ENCODE measurements at places on chromosomes 16 and 17.
A peak's percentile ranks its signal among the peaks of the same experiment; 100 is the strongest.

DNA sequence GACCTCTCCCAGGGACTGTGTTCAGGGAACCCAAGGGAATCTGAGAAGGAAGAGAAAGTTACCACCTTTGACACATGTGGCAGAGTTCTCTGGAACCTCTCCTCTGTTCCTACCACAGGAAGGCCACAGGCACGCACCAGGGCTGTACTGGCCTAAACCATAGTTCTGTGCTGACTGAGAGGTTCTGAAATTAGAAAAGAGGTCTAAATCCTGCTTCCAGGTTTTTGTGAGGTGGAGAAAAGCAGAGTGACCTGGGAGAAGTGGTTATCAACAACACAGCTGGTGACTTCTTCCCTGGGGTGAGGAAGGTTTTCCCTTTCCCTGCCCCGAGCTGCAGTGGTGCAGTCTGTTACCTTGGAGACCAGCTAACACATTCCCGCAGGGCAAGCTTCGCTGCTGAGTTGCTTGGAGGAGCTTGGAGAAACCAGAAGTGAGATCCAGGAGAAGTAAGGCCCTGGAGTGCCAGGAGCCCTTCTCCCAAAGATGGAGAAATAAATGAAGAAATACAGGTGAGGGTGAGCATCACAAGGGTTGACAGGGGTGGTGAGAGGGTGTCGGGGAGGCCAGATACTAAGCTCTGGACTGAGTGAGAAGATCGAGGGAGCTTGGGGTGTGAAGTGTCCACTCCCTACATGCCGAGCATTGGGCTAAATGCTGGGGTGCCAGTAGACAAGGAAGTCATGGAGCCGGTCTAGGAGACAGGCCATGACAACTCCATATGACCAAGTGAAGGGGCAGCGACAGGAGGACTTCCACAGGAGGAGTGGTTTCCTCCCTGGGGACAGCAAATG is at the start of gene VWA3A:
Gene VWA3A, plus strand, starts transcription at position 399 of the 791 bp plus-strand sequence. Its CDS starts 97 bp downstream, at position 496.
- peak; percentile 30 for DNase-seq

DNA sequence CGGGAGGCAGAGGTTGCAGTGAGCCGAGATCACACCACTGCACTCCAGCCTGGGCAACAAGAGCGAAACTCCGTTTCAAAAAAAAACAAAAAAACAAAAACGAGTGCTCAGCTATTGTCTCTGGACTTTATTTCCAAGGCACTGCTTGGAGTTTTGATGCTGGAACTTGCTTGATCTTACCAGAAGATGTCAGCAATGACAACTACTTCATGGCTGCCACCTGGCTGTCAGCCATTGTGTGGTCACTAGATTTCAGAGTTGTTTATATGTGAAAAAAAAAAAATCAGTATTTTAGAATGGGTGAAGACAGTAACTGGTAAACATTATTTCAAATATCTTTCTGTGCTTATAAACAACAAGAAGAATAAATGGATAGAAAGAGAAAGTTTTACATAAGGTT is 26.3 kb upstream of the OR4D1 start:
- no peak for DNase-seq

GRCh38 chr17:76530095-76530723 is 7.3 kb downstream of the CYGB start:
- DNase-seq: no peak

DNA sequence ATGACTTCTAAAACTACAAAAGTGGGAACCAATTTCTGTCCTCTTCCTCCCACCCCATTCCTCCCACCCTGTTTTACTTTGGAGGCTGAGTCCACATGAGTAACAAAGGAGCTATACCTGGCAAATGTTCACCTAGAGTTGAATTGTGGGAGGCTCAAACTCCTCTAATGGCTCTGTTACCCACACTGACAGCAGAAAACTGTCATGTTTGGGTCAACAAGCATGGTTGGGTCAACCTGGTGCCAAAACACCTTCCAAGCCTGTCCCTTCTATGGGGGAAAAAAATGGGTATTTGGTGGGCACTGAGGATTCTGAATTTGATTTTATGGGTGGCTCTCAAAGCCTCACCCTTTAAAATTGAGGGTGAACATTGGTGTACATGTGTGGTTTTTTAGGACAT is 12.0 kb upstream of the HOXB13 start:
- DNase-seq: no peak

- DNase-seq: no peak
Observed at GRCh38 chr17:20800146-20800545, 220.6 kb downstream of the CDRT15L2 start.

- no peak for DNase-seq
Observed at GRCh38 chr17:45914047-45914717, 19.8 kb downstream of the MAPT start.

GRCh38 chr17:13086142-13086769 is 68.4 kb upstream of the ELAC2 start:
- no peak for DNase-seq

- no peak for DNase-seq
Observed at GRCh38 chr17:2023692-2024571, 1.2 kb downstream of the RTN4RL1 start.

DNA sequence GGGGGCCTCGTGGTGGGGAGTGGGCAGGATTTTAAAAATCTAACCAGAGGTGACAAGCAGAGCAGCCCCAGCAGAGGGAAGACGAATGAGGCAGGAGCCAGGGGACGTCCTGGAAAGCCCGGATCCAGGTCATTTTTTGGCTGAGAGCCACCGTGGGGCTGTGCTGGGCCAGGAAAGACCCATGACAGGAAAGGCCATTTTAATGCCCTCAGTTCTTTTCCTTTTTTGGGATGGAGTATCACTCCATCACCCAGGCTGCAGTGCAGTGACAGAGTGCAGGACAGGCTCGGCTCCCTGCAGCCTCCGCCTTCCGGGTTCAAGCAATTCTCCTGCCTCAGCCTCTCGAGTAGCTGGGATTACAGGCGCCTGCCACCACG is 30.5 kb upstream of the JPH3 start:
- no peak for DNase-seq

- no peak for DNase-seq
Observed at GRCh38 chr17:67506966-67507365, 129.9 kb downstream of the PITPNC1 start.

GRCh38 chr16:645852-646678 is 3.1 kb upstream of the WDR90 start:
- no peak for DNase-seq

GRCh38 chr16:82832821-82833220 is 206.1 kb downstream of the CDH13 start:
- DNase-seq: no peak

GRCh38 chr16:4513881-4514280 is 24.7 kb downstream of the CDIP1 start:
- DNase-seq: no peak

- no peak for DNase-seq
Observed at GRCh38 chr16:2981177-2981898, 1.1 kb upstream of the PKMYT1 start.

DNA sequence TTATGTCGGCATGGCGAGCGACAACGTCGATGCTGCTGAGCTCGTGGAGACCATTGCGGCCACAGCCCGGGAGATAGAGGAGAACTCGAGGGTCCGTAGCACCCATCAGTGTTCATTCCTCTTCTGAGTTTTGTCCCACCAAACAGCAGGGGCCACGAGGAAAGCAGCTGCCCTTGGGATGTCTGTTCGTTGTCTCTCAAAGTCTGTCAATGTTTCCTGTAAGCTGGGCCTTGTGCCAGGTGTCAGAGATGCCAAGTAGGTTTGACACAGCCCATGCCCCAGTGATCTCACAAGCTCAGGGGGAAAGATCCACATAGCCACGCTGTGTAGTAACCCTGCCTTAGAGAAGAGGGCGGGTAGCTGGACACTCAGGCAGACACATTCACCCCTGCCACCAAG is 22.6 kb downstream of the NTAN1 start:
- DNase-seq: no peak

DNA sequence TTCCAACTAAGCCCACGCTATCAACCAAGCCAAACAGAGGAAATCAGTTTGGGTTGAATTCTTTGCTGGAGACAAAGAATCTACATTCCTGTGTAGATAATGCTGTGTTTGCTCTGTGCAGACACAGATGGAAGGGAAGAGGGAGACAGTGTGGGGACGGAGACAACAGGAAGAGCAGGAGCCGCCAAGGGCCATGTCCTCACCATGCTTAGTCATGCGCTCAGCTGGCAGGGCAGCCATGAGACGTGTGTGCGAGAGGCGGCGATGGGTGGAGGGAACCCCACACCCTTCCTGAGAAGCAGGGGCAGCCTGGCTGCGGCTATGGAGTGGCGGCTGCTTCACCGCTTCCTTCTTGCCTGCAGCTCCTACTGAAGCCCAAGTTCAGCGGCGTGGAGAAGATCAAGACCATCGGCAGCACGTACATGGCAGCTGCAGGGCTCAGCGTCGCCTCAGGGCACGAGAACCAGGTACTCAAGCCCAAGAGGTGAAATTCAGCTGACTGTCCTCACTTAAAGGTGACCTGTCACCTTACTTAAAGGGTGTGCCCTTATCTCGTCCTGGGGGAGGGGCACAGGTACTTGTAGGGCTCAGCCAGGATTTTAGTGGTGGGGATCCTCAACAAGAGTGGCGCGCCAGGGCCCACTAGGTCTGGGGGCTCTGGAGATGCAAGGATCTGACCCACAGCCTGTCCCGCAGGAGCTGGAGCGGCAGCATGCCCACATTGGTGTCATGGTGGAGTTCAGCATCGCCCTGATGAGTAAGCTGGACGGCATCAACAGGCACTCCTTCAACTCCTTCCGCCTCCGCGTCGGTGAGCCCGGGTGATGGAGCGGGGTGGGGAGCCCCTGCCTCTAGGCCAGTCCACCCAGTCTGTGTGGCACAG is 47.5 kb downstream of the ADCY7 start:
- no peak for DNase-seq

DNA sequence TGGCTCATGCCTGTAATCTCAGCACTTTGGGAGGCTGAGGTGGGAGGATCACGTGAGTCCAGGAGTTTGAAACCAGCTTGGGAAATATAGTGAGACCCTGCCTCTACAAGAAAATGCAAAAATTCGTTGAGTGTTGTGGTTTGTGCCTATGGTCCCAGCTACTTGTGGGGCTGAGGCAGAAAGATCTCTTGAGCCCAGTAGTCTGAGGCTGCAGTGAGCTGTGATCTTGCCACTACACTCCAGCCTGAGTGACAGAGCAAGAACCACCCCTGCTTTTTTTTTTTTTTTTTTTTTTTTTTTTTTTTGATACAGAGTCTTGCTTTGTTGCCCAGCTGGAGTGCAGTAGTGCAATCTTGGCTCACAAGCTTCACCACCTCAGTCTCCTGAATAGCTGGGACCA is 34.0 kb downstream of the ITGB3 start:
- no peak for DNase-seq

GRCh38 chr16:69924041-69924775 is 26.9 kb upstream of the CLEC18A start:
- DNase-seq: no peak

GRCh38 chr16:77721752-77722308 is 484 bp upstream of the NUDT7 start:
- no peak for DNase-seq

DNA sequence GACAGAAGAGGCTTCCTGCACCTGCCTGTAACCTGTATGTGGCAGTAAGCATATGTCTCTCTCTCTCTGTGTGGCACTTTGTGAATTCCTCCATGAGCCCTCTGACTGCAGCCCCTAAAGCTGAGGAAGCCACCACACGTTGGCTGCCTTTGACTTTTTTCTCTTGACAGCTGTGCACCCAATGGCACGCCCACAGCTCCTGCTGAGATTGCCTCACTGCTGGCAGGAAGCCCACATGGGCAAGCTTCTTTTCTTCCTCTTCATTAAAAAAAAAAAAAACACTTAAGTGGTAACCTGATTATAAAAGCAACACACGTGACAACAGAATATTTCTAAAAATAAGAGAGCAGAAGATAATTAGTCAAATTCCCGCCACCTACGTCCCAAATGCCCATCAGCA is 34.0 kb upstream of the PIRT start:
- no peak for DNase-seq

DNA sequence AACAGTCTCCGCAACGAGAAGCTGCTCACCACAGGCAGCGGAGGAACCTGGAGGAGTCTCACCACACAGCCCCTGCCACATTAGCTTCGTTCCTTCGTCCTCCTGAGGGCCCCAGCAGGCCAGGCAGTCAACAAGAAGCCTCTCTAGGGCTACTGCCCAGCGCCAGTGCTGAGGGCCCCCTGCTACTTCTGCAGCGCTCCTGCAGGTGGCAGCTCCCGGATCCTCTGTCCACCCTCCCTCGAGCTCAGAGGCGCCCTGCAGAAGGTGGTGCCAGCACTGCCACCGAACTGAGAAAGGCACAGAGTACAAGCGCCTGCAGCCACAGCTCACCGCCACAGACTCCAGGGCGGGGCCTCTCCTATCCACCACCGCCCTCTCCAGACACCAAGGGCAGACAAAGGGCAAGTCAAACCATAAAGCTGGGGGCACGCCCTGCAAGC is 27.3 kb downstream of the KDM8 start:
- no peak for DNase-seq

- no peak for DNase-seq
Observed at GRCh38 chr17:2419486-2419885, 18.6 kb upstream of the MNT start.

- no peak for DNase-seq
Observed at GRCh38 chr16:17130733-17131132, 340.0 kb downstream of the XYLT1 start.

GRCh38 chr16:65916995-65917394 is 449.5 kb upstream of the CDH5 start:
- no peak for DNase-seq

DNA sequence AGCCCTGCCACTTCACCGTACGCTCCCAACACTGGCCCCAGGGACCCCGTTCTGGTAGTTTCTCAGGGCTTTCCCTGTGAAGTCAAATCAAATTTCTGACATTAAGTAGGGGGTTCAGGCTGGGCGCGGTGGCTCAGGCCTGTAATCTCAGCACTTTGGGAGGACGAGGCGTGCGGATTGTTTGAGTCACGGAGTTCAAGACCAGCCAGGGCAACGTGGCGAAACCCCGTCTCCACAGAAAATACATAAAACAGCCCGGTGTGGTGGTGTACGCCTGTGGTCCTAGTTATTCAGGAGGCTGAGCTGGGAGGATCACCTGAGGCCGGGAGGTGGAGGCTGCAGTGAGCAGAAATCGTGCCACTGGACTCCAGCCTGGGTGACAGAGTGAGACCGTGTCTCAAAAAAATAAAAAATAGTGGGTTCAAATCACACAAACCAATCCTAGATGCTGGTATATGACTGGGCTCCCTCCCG is 632 bp downstream of the CYBC1 start:
- DNase-seq: no peak

GRCh38 chr17:28549236-28550132 is 2.9 kb downstream of the UNC119 start:
- no peak for DNase-seq

- peak; percentile 20 for DNase-seq
Observed at GRCh38 chr16:72858665-72859493, 189.0 kb downstream of the ZFHX3 start.

- no peak for DNase-seq
Observed at GRCh38 chr16:77612596-77612995, 109.7 kb upstream of the NUDT7 start.

DNA sequence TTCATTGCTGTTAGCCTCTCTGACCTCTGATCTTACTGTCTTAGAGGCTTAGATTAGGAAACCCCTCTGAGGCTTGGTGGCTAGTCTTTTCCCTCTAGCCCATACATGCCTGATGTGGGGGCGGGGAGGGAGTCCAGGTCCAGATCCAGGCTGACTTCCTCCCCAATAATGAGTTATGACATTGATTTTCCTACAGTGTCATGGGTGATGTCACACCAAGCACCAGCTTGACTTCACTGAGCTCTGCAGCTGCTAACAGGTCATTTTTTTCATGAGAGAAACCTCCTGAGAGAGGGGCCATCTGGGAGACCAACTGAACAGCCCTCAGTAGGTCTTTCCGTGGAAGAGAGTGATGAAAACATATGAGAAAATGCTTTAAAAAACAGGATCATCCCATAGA is 180.2 kb upstream of the N4BP1 start:
- DNase-seq: no peak

GRCh38 chr17:68853036-68853435 is 102.2 kb downstream of the ABCA8 start:
- no peak for DNase-seq

GRCh38 chr17:909642-910323 is 69.8 kb downstream of the NXN start:
- no peak for DNase-seq

All from hypothalamus (tissue), 51 donors.